ENCODE measurements at places on chromosomes 16 and 17.

- peak; percentile 74 for DNase-seq
Measured at GRCh38 chr17:66373944-66374817, 71.8 kb downstream of the PRKCA start.

- no peak for DNase-seq
Measured at GRCh38 chr17:10799407-10799806, 4.5 kb downstream of the TMEM238L start.

- no peak for DNase-seq
Measured at GRCh38 chr17:34756637-34757021, 177.2 kb downstream of the TMEM132E start.

GRCh38 chr17:15298176-15298575 lies 33.0 kb upstream of the PMP22 start:
- no peak for DNase-seq

- no peak for DNase-seq
Measured at GRCh38 chr16:20866145-20866772, 33.9 kb downstream of the DCUN1D3 start.

DNA sequence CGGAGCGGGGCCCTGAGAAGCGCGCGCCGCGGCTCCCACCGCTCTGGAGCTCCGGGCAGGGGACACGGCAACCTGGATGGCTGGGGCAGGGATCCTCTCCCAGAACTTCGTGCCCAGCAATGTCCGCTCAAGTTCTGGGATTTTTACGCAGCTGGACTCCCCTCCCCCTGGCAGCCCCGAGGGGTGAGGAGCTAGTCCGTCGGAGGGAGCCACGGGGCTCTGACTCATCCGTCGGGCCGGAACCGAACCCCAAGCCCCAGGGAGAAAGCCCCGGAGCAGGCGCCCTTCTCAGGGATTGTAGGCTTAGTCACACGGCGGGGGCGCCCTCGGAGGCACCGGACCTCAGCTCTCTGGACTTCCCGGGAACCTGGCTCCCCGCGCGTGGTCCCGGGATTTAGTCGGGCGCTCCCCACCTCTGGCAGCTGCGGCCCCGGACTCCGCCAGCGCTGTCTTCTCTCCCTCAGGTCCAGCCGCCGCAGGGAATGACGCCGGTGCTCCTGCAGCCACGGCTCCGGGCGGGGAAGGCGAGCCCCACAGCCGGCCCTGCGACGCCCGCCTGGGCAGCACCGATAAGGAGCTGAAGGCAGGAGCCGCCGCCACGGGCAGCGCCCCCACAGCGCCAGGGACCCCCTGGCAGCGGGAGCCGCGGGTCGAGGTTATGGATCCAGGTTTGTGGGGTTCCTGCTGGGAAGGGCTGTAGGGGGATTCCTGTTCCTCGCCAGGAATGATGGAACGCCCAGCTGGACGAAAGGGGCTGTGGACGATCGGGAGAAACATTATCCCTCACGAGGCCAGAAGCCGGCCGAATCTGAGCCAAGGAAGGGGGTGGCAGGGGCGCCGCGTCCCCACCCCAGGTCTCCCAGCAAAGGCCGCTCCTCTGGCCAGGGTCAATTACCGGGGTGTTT lies 830 bp downstream of the SPHK1 start:
- DNase-seq = peak; percentile 73

DNA sequence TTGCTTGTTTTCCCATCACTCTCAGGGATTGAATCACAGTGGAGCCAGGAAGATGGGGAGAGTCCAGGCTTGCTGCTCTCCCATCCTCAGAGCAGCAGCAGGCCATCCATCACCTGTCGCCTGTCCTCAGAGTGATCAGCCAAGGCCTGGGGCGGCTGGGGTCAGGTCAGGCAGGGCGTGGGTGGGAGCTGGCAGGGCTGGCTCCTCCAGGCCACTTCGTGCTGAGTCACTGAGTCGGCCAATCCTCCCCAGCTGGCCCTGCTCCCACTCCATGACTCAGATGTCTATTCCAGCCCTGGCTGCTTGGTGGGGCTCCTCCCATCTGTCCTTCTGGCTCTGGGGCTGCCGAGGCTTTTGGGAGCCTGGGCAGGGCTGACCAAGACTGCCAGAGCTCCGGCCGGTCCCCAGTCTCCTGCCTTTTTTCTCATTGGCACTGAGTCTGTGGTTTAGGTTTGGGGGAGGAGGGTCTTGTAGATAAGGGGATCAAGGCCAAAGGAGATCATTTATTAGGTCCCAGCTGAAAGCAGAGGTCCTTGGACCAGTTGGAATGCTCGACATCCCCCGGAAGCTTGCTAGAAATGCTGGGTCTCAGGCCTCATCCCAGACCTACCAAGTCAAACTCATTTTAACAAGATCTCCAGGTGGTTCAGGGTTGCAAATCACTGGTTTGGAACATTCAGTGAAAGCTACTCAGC lies 72.7 kb downstream of the ABCC1 start:
- no peak for DNase-seq

DNA sequence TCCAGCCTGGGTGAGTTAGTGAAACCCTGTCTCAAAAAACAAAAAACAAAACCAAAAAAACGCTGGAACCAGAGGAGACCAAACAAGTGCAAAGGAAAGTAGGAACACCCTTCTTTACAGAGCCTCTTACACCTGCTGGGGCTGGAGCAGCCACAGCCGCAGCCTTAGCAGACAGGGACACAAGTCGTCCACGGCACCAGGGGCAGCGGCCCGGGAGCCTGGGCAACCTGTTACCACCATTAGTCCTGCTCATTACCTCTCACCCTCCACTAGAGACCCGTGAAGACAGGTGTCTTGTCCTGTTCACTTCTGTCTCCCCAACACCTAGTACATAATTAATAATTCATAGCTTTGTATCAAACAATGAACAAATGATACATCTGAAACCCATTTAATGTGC lies 83.6 kb downstream of the C16orf78 start:
- DNase-seq = peak; percentile 24

DNA sequence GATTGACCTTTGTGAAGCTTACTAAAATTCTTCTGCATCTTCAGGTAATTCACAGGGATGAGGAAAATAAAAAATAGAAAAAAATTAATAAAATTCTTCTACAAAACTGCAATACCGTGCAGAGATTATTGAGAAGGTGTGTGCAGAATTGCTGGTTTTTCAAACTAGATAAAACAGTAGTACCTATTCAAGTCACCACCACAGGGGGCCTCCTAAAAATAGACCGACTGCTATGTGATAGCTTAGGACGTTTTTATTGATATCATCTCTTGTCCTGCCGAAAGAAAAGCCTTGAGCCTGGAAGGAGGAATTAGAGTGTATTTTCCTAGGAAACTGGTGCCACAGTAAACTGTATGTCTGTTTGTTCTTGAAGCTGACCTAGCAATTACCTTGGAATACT lies 325.9 kb downstream of the ZFHX3 start:
- DNase-seq = no peak

DNA sequence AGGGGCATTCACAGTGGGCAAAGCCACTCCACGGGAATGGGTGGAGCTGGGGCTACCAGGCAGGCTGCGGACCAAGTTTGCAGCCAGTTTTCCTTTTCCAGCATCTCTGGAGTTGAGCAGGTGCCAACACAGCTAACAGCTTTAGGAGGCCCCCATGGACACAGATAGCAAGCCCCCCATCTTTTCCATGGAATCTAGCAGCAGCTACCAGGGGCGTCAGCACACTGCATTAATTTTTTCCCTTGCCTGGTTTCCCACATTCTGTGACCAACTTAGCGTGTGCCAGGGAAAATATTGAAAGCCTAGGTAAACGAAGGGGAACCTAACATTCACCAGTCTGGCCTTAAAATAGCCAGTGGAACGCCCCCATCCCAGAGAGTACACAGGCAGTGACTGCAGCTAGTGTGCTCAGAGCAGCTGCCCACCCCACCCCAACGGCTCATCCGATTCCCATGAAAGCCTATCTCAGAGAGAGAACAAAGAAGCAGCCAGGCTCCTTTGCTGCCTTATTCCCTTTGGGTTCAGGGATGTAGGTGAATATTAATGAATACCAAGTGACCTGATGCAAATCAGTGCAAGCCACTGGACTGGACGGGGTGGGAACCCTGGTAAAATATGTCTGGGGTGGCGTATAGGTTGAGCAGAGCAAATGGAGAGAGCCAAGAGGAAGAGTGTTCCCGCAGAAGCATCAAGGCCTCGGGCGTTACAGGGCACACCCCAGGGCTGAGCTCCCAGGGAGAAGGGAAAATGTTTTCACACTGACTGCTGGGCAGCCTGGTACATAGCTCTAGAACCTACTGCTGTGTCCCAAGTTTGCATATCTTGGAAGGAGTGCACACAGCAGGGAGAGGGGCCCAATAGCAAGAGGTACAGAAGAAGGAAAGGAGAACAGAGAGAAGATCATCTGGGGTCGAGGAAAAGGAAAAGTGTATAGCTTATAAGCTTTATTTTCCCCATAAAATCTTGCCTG lies 73.9 kb upstream of the SOX9 start:
- DNase-seq = no peak

DNA sequence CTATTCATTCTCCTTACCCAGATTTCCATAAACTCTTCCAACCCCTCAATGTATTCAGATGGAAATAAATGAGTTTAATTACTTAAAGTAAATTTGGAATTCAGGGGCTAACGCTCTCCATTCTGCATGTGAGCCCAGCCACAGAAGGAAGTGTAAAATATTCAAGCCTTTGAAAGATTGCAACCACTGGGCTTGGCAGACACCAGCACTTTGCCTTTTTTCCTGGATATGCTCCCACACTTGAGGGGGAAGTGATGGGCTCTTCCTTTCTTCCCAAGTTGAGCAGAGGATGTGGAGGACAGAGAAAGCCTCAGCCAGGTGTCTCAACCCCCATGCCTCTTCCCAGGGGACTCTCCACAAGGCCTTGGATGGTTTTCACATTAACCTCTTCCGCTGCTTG lies 825.1 kb upstream of the EEF2KMT start:
- DNase-seq = no peak

DNA sequence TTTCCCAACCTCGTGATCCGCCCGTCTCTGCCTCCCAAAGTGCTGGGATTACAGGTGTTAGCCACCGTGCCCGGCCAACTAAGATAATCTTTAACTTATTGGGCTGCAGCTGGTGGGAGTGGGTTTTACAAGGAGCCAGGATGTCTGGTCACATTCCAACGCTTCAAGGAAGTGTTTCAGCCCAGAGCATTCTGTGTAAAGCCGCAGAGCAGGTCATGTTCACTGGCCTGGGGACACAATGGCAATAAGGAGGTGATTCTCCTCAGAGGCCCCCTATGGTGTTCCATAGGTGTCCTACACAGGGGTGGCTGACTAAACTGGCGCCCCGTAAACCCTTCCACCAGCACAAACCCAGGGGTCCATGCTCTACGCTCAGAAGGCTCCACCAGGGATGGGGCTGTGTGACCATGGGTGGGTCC lies 1.2 kb downstream of the QPRT start:
- no peak for DNase-seq

GRCh38 chr16:12570046-12570618 lies 233.6 kb downstream of the CPPED1 start:
- DNase-seq = no peak

- no peak for DNase-seq
Measured at GRCh38 chr16:75909746-75910145, 183.5 kb upstream of the CPHXL start.

DNA sequence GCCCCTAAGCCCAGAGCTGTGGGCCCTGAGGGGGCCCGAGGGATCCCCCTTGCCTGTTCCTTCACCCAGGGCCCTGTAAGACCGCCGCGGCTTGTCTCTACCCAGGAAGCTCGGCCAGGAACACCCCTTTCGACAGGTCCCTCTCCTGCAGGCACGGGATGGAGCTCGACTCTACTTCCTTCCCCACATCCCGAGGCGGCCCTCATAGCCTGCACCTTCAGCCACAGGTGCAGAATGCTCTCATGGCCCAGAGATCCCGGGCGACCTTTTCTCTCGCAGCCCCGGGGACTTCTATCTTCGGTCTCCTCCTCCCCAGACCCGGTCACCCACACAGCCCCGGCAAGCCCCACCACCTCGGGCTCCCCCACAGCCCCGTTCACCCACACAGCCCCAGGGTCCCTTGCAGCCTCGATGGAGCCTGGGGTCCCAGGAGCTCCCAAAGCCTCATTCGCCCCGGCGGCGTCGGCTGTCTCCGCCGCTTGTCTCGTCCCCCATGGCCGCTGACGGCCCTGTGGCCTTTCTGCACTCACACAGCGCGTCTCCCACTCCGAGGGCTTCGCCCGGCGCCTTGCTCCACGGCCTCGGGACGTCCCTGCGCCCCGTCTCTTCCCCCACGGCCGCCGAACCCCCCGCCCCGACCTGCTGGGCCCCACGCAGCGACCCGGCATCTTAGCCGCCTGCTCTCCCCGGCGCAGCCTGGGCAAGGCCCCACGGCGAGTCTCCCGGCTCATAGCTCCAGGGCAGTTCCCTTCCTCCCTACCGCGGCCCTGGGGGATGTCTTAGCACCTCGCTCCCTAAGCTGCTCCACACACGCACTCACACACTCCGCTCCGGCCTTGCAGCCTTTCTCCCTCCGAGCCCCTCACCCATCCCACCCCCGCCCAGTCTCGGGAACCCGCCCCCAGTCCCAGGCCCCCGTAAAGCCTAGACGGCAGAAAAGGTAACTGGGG lies 650 bp downstream of the KIAA0753 start:
- DNase-seq = no peak

DNA sequence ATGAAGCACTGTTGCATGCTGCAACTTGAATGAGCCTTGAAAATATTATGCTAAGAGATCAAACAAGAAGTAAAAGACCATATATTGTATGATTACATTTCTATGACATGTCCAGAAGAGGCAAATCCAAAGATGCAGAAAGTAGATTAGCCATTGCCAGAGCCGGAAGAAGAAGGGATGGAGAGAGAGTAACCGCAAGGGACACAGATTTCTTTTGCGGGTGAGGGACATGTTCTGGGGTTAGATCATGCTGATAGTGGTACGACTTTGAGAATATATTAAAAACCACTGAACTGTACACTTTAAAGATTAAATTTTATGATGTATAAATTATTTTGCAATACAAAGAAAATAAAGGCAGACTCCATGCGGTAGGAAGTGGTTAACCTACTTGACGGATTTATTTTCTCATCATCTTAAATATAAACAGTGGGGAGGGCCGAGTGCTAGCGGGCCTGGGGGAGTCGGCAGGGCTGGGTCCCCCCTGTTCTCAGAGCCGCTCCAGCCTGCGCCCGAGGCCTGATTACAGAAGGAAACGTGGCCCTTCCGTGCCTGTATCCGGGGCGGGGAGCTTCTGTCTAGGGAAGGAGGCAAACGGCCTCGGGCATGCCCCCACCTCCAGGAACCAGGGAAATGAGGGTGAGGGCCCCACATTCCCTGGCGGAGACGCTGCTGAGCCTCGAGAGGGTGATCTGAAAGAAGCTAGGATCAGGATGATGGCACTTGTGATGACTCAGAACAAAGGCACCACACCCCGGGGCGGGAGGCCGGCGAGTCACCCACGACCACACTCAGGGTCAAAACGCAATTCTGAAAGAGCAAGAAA lies 48.0 kb downstream of the SHCBP1 start:
- DNase-seq = no peak

- DNase-seq = no peak
Measured at GRCh38 chr17:56521414-56522141, 71.9 kb upstream of the NOG start.

Data from activated CD8-positive, alpha-beta memory T cell treated with anti-CD3 and anti-CD28 coated beads for 24 hours (primary cell).